ENCODE measurements at places on chromosomes 12 and 14. TPM values are rescaled to one million over a fixed set of nuclear protein-coding genes. Genes with fewer than 3 reads are reported as not detected.

The EML5 gene
- 1.2 TPM for total RNA-seq

The SCN8A gene
- 0.57 TPM for total RNA-seq

The IFNG gene
- total RNA-seq: 1.2 TPM

The HCFC2 gene
- 13.8 TPM for total RNA-seq

The KERA gene
- total RNA-seq: 0.05 TPM

The ITGB7 gene
- 18.9 TPM for total RNA-seq

The C12orf56 gene
- 3.7 TPM for total RNA-seq

The TMTC1 gene
- 5.4 TPM for total RNA-seq

DNA sequence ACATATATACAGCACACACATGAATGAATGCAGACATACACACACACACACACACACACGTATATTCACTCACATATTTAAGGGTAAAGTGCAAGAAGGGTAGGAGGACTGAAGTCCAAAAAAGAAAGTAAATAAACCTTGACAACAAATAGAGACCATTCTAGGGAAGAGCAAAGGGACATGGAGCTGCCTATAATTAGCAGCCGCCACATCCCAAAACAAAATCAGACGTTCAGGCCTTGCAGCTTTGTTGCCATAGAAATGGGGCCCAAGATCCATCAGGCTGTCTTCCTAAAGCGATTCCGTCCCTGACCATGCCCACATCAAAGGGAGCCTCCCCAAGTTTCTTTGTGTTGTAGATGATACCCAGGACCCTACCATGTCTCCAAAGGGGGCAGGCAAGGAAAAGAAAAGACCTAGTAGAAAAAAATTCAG, 703.5 kb upstream of the TBX3 start:
- no peak for DNase-seq

DNA sequence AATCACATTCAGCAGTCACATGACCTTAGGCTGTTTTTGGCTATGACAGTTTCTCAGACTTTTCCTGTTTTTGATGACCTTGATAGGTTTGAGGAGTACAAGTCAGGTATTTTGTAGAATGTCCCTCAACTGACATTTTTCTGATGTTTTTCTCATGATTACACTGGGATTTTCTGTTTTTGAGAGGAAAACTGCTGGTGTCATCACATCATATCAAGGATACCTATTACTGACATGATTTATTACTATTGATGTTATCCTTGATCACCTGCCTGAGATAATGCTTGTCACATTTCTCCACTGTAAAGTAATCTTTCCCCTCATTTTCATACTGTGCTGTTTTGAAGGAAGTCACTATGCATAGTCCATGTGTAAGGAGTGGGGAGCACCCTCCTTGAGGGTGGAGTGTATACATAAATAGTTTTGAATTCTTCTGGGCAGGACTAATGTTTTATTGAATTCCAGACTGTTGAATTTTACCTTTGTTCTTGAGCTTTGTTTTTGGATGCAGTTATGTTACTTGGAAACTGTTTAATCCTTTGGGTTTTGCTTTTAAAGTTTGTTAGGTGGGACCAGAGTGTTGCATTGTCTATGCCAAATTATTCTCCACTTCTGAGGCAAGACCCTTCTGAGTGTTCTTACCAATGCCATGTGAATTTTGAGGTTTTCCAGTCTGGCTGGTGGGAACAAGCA, 444.5 kb upstream of the FAR2 start:
- DNase-seq: no peak

- DNase-seq: no peak
Observed at GRCh38 chr14:101604228-101604934, 43.1 kb downstream of the DIO3 start.

GRCh38 chr12:52423035-52423434, 11.1 kb downstream of the KRT75 start:
- DNase-seq: no peak

- no peak for DNase-seq
Observed at GRCh38 chr12:98754095-98754494, 109.0 kb downstream of the APAF1 start.

GRCh38 chr12:109462868-109463692, 14.0 kb downstream of the KCTD10 start:
- no peak for DNase-seq

DNA sequence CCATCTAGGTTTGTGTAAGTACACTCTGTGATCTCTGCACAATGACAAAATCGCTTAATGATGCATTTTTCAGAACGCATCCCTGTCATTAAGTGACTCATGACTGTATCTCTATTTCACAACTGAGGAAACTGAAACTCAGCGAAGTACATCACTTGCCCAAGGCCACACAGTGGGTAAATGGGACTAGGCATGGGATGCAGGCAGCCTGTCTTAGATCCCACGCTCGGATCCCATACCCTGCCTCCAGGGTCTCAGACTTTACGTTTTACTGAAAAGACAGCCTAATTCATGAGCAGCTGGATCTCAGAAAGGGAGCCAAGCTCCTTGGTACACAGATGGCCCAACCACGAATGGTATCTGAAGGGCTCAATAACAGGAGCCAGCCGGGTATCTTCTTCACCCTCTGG, 2.4 kb upstream of the MLEC start:
- DNase-seq: no peak

- no peak for DNase-seq
Observed at GRCh38 chr14:95226801-95227200, 69.5 kb upstream of the DICER1 start.

DNA sequence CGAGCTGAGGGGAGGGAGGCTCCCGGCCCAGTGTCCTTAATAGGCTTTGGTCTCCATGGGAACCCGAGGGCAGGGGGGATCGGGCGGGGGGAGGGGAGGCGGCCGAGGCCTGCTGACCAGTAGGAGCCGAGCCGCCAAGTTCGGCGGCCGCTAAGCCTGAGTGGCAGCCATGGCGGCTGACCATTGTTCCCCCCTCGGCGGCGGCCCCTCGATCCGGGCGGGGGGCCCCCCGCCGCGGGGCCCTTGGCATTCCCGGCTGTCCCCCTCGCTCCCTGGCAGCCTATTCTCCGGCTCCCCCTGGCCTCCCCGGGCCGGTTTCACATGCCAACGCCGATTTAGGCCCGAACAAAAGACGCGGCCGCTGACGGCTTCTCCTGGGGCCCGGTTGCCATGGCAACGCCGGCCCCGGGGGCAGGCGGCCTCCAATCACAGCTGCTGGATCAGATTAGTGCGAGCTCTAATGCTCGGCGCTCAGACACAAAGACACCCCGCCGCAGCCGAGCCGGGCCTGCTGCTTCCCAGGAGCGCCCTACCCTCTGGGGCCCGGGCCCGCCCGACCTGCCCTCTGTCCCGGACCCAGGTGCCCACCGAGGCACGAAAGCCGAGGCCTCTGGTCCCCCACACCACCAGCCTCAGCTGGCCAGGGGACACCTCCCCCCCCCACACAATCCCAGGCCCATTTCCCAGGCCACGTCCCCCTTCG, 7.3 kb downstream of the MSI1 start:
- DNase-seq: no peak

DNA sequence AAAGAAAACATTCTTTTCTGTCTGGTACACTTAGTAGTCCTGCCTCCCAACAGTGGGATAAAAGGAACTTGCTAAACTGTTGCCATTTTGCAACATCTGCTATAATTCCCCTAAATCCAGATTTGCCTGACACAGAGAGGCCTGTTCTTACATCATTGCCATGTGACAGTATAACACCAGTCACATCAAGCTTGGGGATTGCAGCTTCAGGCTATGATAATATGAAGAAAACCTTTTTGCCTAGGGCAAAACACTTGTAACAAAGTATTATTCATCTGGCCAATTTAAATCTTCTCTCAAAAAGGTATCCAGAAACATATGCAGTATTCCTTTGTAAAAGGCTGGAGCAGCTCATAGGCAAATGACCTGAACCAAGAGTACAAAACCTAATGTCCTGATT, 80.9 kb upstream of the OTX2 start:
- no peak for DNase-seq

- no peak for DNase-seq
Observed at GRCh38 chr14:33836900-33837577, 113.8 kb downstream of the EGLN3 start.

- DNase-seq: no peak
Observed at GRCh38 chr12:31002361-31002725, 71.3 kb upstream of the DDX11 start.

GRCh38 chr14:65506801-65507200, 94.3 kb downstream of the FUT8 start:
- DNase-seq: no peak

DNA sequence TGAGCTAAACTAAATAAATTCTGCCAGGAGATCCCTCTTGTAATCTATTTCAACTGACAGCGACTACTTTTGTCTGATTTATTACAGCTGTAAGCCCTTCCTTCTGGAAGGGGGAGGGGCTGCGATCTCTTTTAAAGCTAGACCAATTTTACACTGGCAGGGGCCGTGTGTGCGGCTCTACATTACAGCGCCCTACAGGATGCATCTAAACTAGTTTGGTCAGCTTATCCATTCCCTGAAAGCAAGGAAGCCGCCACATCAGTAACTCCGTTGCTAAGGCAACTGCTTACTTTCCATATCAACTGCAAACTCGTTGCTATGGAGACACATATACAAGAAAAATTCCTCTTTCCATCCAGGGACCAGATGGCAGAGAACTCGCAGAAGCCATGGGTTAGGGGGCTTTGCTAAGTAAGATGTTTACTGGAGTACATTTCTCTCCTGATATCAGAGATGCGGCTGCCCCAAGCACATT, 17.4 kb downstream of the FOXN3 start:
- DNase-seq: no peak

DNA sequence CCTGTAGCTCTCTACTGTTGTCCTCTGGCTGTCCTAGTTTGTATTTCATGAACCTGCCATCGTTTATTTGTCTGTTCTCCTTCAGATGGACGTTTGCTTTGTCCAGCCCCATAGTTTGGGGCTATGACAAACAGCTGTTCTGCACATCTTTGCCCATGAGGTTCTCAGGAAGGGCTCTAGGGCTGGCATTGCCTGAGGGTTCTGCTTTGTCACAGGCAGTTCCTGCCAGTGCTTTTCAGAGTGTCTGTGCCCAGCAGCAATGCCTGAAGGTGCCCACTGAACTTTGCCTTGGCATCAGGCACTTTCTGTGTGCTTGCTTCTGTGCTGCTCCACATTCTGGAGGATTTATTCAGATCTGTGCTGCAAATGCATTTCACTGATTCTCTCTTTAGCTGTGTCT, 361.3 kb downstream of the TMEM121 start:
- DNase-seq: no peak

DNA sequence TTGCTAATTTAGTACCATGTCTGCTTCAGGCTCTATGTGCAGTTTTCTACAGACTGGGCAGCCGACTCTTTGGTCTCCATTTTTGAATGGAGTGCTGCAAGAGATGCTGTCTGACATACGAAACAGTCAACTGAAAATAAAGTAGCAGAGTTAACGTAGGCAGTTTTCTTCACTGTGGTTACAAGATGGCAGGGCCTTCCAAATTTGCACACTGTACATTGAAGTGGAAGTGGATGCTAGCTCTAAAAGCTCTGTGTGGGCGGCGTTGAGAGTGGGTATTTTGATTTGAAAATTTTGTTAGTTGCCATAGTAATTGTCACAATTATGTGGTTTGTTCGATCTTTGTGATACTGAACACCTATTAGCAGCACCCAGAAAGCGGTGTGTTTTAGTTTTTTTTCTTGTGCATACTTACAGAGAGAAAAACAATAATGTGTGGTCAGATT, 154.9 kb upstream of the ATP2B1 start:
- no peak for DNase-seq

DNA sequence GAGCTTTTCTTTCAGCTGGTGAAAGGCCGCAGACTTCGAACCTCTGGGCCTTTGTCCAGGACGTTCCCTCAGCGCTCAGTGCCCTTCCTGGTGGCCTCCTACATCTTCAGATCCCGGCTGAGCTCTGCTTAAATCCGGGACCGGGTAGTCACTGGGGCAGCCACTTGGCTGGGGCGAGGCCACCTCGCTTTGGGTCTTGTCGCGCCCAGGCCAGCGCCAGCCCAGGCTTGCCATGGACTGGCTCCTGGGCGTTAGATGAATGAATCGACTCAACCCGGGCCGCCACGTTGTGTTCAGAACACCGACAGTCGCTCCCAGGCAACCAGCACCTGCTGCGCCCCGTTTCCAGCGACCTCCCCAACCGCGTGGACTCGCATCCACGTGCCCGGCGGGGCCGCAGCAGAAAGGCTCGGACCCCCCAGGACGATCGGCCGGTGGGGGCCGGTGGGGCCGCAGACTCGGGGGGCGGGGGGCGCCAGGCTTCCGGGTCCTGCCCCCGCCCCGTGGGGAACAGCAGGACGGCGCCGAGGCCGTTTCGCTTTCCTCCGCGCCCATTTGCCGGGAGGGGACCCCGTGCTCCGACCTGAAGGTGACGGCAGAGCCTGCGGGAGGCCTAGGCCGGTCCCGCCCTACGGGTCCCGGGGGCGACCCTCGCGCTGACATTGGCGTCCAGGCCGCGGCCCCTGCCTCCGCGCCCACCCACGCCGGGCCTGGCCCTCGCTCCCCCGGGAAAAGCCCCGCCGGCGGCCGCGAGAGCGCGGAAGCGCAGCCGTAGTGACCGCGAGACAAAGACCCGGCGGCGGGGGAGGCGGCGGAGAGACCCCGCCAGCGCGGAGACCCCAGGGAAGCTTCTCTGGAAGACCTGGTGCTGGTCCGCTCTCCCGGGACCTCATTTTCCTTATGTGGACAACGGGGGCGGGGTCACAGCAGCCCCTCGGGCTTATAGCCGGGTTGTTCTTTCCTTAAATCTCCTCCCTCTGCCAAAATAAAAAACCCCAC, 37.3 kb upstream of the RCOR1 start:
- DNase-seq: peak; percentile 32

DNA sequence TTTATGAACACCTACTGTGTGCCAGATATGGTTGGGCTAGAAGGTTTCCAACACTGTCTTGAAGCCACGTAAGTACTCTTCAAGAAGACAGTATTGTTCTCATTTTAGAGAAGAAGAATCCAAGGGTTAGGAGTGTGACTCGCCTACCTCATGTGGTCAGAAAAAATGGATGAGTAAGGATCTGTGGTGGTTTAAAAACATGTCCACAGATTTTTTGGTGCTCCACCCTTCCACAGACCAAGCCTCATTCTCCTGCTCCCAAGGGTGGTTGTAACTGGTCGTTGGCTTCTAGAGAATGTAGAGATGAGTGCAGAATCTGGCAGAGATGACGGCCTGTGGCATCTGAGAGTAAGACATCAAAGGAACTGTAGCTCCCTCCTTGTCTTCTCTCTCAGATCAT, 30.3 kb upstream of the TTC7B start:
- no peak for DNase-seq

- DNase-seq: no peak
Observed at GRCh38 chr12:123828854-123829547, 66.9 kb downstream of the DNAH10 start.

Data from thymus (tissue), 14 donors.